GM03348 (cell line): ENCODE measurements at places on chromosomes 16 and 17.

GRCh38 chr16:86881118-86881510 is 302.8 kb downstream of the FOXL1 start:
- no peak for DNase-seq

GRCh38 chr17:76246080-76247066 is 6.1 kb upstream of the RNF157 start:
- no peak for DNase-seq

DNA sequence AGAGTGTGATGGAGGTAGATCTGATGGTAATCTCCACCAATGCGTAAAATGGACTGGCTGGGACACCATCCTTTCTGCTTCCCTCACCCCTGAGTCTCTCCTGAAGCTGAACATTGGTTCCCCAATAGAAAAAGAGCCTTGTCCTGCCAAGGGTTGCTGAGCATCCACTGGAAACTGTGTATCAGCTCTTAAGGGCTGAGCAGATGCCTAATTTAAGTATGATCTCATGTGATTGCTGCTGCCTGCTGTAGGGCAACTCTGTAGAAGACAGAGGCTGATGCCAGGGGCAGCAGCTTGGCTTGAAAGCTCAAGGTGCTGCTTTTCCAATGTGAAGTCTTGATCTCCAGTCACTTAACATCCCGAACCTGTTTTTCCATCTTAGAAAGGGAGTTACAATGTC is 310.3 kb upstream of the CCL2 start:
- DNase-seq: no peak

- no peak for DNase-seq
Measured at GRCh38 chr16:775236-775796, 12.9 kb downstream of the RPUSD1 start.

DNA sequence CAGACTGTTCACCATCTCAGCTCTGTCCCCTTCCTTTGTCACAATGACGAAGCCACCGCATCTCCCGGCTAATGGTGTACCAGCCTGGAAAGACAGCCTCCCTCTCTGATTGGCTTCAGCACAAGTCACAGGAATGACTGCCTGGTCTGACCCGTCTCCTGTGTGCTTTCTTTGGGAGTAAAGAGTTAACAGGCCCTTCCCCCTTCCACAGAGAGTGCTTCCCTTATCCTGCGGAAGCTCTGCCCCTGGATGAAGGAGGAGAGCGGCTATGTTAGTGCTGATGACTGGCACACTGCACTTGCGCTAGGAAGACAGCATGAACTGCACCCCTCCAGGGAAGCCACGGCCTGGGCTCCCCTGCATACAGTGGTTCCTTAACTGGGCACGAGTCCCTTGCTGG is 11.3 kb downstream of the USB1 start:
- no peak for DNase-seq

DNA sequence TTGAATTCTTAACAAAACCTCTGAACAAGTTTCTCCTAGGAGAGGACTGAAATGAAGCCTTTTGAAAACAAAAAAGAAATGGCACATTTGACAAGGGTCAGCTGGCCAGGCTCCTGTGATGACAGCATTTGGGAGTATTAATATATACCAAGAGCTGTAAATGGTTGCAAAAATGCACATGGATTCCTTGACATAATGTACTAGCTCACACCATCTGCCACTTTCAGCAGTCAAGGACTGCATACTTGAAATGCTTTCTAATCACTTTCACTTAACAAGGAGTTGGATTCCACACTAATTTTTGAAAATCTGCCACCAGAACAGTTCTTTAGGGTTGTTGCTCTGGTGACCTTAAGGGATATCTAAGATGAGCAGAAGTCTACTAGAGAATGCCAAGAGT is 236.7 kb upstream of the TOX3 start:
- DNase-seq: no peak

- no peak for DNase-seq
Measured at GRCh38 chr17:45820052-45820780, 24.5 kb upstream of the SPPL2C start.

DNA sequence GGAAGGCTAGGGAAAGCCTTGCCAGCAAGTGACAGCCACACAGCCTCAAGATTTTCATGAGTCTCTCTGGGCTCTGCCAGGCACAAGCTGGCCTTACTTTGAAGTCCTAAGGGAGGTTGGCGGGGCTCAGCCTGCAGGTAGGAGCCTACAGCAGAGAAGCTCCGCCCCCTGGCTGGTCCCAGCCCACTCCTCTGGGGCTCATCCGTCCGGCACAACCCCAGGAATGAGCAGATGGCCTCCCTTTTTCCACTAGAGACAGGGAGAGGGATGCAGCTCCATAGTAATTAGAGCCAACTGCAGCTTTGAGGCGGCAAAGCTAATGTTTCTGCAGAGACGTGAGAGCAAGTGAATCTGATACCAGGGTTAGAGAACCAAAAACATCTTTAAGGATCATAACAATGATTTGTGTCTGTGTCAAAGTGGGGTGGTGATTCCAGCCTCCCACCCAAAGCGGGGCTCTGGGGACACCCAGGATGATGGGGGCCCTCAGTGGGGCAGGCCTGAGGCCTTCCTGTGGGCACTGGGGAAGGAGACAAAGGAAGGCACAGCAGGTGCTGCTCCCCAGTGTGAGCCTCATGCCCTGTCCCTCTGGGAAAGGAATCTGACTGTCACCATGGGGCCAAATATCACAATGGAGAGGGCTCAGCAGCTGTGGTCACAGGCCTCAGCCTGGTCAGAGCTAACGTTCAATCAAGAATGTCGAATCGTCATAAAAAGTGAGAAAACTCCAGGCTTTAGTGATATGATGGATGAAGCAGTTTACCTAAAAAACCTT is 61.5 kb downstream of the RBFOX3 start:
- DNase-seq: no peak

- no peak for DNase-seq
Measured at GRCh38 chr16:6708576-6709215, 623.9 kb upstream of the RBFOX1 start.

DNA sequence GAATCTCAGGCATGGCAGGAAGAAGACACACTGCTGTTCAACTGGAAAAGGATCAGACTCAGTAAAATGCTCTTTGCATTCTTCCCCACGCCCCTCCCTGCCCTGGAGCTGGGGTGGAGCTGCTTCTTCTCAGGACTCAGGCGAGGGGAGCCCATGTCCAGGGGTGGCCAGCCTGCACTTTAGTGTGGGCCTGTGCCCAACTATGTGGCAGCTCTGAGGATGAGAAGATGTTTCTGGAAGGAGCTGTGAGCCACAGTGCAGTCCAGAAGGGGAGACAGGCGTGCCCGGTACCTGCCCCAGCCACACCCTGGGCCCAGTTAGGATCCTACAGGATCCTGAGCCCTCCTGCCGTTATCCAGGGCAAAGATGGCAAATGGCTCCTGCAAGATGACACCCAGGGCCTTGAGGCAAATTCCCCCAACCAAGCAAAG is 120.3 kb downstream of the ANKRD11 start:
- peak; percentile 57 for DNase-seq

- DNase-seq: no peak
Measured at GRCh38 chr16:4114257-4115208, 1.7 kb downstream of the ADCY9 start.

GRCh38 chr16:15947983-15948509 is 1.4 kb upstream of the ABCC1 start:
- DNase-seq: no peak

GRCh38 chr16:30659507-30660423 is 1.5 kb downstream of the FBRS start:
- peak; percentile 47 for DNase-seq

DNA sequence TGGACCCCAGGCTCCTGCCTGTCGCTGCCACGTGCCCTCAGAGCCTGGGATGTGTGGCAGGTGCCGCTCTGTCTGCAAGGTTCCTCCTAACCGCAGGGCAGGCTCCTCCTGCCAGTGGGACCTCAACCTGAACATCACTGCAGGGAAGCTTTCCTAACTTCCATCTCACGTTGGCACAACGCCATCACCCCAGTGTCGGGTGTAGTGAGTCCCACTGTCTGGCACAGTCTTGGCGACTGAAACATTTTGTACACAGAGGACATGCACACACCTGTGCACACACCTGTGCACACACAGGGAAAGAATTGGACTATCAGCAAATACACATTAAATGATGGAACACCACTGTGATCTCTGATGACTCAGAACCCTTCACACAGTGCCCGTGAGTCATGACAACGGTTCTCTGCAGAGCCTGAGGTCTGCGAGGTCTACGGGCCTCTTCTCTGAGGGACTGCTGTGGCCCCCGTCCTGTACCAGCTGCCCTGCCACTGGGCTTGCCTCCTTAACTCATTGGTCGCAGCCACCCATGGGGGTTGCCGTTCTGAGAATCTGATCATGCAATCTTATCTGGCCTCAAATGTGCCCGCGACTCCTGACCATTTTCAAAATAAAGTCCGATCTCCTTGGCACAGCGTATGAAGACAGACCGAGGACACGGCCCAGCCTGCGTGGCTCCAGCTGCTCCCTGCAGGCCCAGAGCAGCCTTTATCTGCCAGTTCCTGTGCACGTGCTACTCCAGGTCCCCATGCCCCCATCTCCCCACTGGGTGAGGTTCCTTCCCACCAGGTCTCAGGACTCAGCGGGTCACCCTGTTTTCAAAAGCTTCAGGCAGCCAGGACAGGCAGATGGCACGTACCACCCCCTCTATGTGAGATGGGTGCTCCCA is 7.6 kb downstream of the CCDC57 start:
- no peak for DNase-seq

DNA sequence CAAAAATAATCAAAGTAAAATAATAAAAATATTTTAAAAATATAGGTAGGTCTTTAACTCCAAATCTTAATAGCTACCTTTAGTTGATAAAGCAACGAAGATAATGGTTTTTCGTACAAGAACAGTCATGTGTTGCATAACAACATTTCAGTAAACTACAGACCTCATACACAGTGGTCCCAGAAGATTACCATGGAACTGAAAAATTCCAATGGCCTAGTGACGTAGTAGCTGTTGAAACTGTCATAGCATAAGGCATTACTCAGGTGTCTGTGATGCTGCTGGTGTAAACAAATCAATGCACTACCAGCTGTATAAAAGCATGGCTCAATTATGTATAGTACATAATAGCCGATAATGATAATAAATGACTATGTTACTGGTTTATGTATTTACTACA is 43.9 kb downstream of the CREBBP start:
- no peak for DNase-seq

GRCh38 chr16:78390508-78391324 is 291.3 kb downstream of the WWOX start:
- no peak for DNase-seq

DNA sequence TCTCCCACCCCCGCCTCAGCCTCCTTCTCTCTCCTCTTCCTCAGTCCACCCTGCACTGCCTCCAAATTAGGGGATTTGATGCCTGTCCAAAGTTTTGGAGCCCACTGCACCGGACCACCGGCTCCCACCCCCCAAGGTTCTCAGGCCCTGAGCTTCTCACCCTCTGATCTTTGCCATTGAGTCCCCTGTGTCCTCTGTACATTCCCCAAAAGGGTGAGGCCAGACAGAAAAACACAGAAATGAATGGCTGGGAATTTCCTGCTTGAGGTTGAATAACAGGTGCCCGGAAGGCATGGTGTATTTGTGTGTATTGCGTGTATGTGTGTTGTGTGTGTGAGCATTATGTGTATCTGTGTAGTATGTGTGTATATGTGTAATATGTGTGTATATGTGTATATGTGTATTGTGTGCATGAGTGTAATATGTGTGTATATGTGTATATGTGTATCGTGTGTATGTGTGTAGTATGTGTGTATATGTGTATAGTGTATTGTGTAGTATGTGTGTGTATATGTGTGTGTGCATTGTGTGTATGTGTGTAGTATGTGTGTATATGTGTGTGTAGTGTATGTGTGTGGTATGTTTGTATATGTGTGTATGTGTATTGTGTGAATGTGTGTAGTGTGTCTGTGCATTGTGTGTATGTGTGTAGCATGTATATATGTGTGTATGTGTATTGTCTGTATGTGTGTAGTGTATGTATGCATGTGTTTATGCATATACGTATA is 16.0 kb upstream of the CCL17 start:
- no peak for DNase-seq

- DNase-seq: no peak
Measured at GRCh38 chr16:66687906-66688625, 8.5 kb downstream of the CMTM4 start.

DNA sequence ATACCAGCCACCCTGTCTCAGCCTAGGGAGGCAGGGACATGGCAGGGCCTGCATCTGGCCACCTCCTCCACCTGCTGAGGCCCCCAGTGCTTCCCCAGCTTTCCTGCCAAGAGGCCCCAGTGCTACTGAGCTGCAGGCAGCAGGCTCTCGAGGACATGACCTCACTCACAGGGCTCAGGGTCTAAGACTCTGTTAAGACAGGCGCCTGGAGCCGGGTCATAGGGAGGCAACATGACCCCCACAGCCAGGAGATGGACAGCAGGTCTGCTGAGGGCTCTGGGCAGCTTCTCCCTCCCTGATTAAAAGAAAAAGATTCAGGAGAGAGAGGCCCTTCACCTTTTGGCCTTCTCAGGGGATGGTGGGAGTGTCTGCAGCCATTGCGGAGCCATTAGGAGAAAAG is 23.2 kb upstream of the FASN start:
- DNase-seq: no peak

DNA sequence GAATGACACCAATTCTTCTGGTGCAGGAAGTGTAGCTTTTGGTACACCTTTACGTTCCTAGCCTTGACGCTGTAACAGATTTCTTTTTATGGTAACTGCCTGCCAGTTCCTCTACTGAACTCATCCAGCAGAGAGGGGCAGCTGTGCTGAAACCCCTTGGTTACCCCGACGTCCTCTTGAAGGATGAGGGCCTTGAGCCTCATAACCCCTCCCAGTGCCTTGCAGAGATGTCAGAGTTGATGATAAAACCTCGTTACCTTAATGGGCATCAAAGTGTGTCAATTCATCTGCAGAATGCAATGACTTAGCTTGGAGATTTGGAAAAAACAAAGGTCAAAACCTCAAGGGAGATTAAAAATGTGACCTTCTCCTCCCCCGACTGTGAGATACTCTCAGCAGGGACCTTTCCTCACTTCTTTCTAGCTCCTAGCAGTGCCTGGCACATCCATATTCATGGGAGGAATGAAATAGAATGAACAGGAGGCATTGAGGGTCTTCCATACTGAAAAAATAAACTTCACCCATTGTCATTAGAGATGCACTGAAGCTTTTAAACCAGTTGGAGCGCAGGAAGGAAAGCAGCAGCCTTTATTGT is 69.2 kb downstream of the SDR42E1 start:
- no peak for DNase-seq

- no peak for DNase-seq
Measured at GRCh38 chr17:2040942-2041560, 771 bp upstream of the OVCA2 start.
